Activated naive CD8-positive, alpha-beta T cell treated with anti-CD3 and anti-CD28 coated beads, Interleukin-2, amount 10 ng/mL, durations not matched to agents 7 days and 5 days (primary cell): ENCODE measurements at places on chromosomes 4 and X.

GRCh38 chr4:155007660-155008176 lies 200.7 kb upstream of the NPY2R start:
- DNase-seq: no peak
- no peaks in the 10 kb centered on the region for H3K27me3 ChIP-seq
- H3K4me1 ChIP-seq: no peaks in the 10 kb centered on the region
- no peak overlapping the region for H3K4me3 ChIP-seq
- no peaks in the 10 kb centered on the region for H3K36me3 ChIP-seq
- no peak overlapping the region for H3K27ac ChIP-seq

GRCh38 chr4:141540643-141541042 lies 95.7 kb upstream of the IL15 start:
- no peaks in the 10 kb centered on the region for H3K4me1 ChIP-seq
- no peak overlapping the region for H3K27ac ChIP-seq
- no peaks in the 10 kb centered on the region for H3K27me3 ChIP-seq
- DNase-seq: no peak

- no peak for DNase-seq
- no peaks in the 10 kb centered on the region for H3K4me1 ChIP-seq
- no peak overlapping the region for H3K4me3 ChIP-seq
- H3K27ac ChIP-seq: no peak overlapping the region
- no peaks in the 10 kb centered on the region for H3K36me3 ChIP-seq
Observed at GRCh38 chr4:116603096-116603495, 482.3 kb downstream of the TRAM1L1 start.

DNA sequence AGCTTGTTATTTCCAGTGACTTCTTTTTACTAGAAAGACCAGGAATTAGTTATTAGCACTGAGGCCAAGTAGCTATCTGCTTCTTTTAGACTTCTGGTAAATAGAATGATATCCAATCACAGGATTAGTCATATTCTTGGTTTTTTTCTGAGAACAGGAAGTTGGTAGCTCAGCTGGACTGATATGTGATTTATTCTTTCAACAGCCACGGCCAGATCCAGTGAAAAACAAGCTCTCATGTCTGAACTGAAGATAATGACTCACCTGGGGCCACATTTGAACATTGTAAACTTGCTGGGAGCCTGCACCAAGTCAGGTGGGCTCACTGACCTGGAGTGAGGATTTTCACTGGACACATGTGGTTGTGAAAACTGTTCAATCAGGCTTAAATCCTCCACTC lies 48.6 kb downstream of the PDGFRA start:
- H3K4me1 ChIP-seq: peaks cover 3% of the 10 kb centered on the region
- no peak overlapping the region for H3K27ac ChIP-seq
- H3K4me3 ChIP-seq: no peak overlapping the region
- DNase-seq: no peak
- H3K27me3 ChIP-seq: peaks cover 15% of the 10 kb centered on the region

DNA sequence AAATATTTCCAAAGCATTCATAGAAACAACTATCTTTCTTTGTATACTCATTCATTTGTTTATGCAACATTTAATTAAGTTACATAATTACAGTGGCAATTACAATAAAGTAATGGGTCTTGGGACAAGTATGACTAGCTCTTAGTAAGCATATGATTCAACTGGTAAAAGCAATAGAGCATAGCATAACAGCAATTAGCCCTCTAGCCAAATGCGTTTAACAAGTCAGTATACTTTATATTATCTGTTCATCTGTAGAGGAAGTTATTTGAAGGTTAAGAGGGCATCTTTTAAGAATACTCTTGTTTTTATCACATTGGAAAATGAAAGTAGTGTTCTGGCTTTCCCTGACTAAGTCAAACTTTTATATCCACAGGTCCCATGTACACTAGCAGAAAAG lies 198.1 kb upstream of the UGT8 start:
- DNase-seq: no peak
- no peak overlapping the region for H3K27ac ChIP-seq

DNA sequence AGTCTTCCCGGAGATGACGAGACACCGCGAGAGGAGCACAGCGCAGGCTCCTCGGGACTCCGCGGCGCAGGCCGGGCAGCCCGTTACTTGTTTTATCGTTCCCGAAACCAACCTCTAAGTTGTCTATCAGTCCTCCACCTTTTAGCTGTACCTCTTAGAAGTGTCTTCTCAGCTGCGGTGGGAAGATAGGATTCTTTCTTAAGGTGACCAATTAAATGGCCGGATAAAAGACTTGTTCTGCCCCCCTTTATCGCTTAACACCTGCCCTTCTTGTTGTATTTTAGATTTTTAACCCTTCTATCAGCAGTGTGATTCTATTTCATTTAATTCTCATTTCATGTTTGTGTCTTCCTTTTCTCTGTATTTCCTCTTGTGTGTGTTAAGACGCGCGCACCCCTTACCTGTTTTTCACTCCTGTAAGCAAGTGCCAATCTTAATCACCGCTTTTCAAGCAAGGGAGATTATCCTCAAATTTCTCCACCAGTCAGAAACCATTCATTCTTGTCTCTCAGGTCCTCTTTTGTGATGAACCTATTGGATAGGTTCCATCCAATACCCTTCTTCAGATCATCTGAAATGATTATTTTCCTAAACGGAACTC lies at the start of gene SLC9B2:
SLC9B2 (minus strand) TSS at position 15 of the 601 bp plus-strand sequence. CDS start 9,211 bp downstream, outside the sequence.
- H3K4me3 ChIP-seq: peak within 1 kb of the TSS; percentile 80
- peaks cover 38% of the 10 kb centered on the region for H3K4me1 ChIP-seq
- peak within 1 kb of the TSS; percentile 99 for H3K27ac ChIP-seq
